Activated CD4-positive, alpha-beta T cell treated with anti-CD3 and anti-CD28 coated beads for 1 hour (primary cell): ENCODE measurements at places on chromosomes 7 and 10.

GRCh38 chr7:121030308-121030707 is 41.8 kb downstream of the CPED1 start:
- no peak for DNase-seq

DNA sequence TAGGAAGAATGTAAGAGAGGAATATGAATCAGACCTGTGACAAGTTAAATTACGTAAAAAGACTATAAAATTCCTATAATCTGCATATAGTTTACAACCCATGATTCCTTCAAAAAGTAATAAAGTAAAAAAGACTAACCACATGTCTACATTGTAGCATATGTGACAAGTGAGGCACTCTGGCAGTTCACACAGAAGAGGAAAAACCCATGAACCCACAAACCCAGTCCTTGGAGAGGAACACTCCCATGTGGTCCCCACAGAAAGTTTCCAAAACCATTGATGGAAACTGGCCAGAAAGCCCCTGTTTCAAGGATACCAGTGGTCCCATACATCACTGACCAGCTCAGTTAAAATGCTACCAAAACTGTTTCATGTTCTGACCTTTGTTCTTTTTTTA is 15.7 kb downstream of the KDM7A start:
- no peak for DNase-seq

DNA sequence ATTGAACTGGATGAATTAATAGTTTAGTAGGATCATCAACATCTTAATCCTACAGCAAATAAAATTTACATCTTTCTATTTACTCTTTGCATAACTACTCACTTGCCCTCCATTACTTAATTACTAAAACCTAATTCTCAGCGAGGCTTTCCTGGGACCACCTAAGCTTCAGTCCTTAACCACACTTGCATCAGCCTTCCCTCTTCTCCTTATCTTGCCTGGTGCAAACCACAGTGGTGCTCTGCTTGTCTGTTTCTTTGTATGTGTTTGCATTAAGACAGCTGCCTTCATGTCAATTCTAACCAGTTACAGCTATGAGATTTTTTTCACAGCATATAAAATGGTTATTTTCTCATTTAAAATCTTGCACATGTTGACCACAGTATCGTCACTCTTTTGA is 72.6 kb upstream of the ZNF92 start:
- no peak for DNase-seq

DNA sequence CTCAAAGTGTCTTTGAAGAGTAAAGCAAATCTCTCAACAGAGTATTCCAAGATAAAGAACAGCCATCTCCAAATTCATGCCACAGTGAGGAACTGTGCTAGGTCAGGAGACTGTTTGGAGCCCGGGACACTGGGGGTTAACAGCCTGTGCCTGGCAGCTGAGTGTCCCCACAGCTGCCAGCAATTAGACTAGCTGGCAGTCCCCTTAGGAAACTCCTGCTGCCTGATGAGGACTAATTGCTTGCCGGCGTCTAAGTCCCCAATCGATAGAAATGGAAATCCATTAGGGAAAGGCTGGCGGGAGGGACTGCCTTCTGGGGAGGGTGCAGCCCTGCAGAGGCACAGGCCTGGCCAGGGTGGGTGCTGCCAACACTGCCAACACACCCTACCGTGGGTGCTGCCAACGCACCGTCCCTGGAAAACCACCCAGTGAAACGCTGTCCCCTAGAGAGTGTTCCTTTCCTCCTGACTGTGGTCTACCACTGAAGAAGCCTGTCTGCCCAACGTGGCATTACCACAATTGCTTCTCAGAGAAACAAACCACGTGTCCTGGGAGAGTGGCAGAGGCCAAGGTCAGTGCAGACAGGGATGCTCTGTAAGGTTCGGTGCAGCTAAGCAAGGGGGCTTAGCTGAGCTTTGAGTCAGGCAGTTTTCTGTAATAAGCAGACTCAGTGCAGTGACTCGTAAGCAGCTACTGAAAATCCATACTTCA is 60.8 kb downstream of the XRCC2 start:
- no peak for DNase-seq

GRCh38 chr10:18886102-18886501 is 162.5 kb upstream of the MALRD1 start:
- DNase-seq = no peak

GRCh38 chr10:64041989-64042490 is 520.8 kb downstream of the REEP3 start:
- no peak for DNase-seq

DNA sequence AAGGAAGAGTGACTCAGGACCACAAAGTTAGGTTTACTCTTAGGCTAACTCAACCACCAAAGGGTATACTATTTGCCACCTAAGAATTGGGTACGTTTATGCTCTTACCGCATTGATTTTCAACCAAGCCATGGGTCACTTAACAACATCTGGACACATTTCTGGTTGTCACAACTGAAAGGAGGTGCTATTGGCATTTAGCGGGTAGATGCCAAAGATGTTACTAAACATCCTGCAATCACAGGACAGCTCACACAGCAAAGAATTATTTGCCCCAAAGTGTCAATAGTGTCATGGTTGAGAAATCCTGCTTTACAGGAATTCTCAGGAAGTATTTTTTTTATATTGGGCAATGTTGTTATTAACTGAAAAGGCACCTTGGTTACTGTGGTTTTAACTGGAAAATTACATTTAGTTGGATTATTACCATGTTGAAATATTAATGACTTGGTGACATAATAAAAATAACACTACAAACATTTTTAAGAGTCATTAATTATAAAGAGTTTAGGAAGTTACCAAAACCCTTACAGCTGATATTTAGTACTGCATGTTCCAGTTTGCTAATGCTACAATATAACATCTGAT is 185.0 kb upstream of the TMEM196 start:
- no peak for DNase-seq

- no peak for DNase-seq
Observed at GRCh38 chr7:132390705-132391104, 185.6 kb downstream of the PLXNA4 start.

DNA sequence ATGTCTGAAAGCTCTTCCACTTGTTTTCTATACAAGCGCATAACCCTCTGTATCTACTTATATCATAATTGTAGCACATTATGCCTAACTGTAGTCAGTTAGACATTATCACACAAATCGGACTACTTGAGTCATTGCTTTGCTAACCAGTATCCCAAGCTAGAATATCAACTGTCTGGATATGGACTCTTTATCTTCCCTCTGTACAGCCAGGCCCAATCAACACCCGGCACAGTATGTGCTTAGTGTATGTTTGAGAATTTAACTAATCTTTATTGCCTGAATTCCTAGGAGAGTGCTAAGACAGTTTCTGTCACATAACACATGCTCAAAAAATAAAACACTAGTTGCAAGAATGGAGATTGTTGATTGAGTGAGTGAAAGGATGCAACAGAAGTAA is 211.2 kb downstream of the ARL4A start:
- no peak for DNase-seq

DNA sequence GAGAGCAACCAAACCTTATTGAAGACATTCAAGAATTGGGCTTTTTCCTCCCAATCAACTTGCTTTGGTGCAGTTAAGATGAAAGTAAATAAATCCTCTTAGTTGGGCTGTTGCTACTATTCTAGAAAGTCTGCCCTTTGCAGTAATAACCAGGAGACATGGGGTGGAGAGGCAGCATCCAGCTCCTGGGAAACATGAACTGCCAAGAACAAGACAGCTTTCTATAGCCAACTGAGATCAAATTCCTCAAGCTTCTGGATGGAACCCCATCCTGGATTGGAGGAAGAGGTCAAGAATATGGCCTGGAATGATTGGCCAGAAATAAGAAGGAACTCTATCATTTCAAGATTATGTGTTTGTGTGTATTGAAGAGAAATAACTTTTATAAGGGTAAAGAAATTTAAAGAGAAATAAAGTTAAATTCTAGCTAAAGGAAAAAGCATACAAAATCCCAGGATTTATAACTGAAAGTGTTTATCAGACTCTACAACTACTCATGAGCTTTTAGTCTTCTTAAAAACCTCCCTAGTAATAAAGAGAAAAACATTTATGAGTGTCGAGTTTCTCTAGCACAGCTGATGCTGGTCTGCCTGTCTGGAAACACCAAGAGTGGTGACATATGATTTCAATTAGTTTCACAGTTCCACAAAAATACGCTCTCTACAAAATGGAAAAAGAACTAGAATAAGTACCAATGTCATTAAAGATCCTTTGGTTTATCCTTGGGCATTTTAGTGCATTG is 70.1 kb upstream of the COL1A2 start:
- DNase-seq = no peak

- no peak for DNase-seq
Observed at GRCh38 chr7:123675181-123675473, 19.5 kb downstream of the LMOD2 start.

- DNase-seq = no peak
Observed at GRCh38 chr7:147916573-147916972, 674.0 kb upstream of the C7orf33 start.

GRCh38 chr7:27143950-27144780 is 684 bp upstream of the HOXA5 start:
- DNase-seq = no peak

- DNase-seq = no peak
Observed at GRCh38 chr7:155950898-155951553, 138.8 kb upstream of the SHH start.

DNA sequence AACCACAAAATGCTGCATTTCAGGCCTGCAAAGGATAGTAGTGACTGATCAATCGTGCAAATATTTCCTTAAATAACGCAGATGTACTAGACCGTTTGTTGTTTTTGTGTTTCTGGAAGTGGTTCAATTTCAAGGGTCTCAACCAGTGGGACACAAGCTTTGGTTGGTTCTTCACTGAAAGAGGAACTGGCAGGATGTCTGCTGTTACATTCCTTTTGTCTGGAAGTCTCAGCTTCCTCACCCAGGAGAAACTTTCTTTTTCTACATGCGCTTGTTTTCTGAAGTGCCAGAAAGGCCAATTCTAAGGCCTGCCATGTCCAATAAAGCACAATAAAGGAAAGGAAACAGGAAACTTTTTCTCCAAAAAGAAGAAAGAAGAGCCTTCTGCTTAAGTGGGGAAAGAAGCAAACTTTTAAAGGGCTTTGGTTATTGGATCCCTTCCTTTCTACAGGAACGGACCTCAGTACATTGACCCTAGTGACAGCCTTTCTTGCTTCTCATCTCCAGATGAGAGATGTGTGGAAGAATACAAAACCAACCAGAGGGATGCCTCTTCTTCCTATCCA is 4.1 kb downstream of the DKK1 start:
- DNase-seq = no peak

DNA sequence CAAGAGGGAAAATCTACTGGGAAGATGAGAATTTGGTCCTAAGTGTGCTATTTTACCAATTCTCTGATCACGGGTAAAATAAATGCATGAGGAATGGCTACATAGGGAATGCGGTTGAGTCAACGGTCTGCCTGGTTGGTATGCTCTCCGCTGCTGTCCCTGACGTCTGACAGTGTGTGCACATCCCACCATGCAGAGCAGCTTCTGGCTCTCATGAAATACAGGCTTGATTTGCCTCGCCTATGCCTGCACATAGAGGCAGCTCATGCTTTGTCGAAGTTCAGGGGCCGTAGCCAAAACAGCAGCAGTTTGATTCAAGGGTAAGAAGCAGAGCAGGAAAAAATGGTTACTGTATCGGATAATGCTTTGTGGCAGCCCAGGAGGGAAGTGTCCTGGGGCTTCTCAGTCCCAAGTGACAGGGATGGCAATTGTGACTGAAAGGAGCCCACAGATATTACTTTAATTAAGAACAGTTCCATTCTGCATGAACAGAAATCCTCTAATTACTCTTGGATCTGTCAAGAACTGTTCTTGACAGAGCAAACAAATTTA is 268.4 kb upstream of the SLC26A5 start:
- no peak for DNase-seq

- no peak for DNase-seq
Observed at GRCh38 chr7:12619461-12620069, 49.0 kb downstream of the SCIN start.

DNA sequence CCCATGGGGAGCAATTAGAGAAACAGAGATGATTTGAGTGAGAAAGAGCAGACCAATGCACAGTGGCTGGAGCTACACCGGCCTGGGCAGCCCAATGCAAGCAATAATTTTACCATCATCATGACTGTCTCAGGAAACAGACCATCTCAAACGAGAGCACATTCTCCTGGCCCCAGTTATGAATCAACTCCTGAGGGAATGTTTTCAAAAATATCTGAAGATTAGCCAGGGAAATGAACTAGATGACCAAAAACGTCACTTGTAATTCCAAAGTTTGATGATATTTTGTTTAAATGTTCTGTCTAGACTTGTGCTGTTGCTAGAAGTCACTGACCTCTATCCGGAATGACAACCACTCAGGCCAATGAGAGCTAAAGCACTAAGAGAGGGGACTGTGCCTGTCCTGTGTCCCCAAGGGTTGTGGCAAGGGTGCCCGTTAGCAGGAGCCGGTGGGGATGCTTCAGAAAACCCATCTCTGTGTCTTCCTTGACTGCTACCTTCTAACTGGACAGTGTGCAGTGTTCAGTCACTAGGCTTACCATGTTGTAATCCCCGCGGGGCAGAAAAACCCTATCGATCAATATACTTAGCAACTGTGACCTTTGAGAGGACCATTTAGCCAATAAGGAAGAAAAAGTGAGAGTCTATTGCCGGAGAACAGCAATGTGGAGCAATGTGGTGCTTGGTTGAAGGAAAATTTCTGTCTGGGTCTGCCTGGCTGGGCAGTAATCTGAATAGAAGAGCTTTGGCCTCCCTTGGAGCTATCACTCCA is 202.4 kb downstream of the ADAM12 start:
- no peak for DNase-seq

- no peak for DNase-seq
Observed at GRCh38 chr7:39744620-39745019, 121.2 kb downstream of the RALA start.

GRCh38 chr10:124557648-124558338 is 96.2 kb downstream of the LHPP start:
- no peak for DNase-seq

GRCh38 chr7:143417734-143418383 is 9.2 kb upstream of the EPHA1 start:
- DNase-seq = no peak

DNA sequence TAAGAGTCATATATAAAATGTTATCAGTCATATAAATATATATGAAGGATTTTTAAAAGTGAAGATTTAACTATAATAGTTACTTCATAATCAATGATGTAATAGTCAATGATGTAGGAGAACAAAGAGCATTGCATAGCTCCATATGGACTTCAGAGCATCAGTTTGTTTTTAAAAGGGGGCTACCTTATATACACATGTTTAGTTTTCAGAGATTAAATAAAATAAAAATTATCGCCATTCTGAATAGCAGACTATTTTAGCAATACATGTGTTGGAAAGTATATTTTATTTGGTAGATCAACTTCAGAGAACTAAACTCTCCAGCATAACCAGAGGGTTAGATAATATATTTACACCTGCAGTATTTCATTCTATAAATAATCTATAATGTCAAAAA is 29.1 kb upstream of the EPC1 start:
- DNase-seq = no peak

DNA sequence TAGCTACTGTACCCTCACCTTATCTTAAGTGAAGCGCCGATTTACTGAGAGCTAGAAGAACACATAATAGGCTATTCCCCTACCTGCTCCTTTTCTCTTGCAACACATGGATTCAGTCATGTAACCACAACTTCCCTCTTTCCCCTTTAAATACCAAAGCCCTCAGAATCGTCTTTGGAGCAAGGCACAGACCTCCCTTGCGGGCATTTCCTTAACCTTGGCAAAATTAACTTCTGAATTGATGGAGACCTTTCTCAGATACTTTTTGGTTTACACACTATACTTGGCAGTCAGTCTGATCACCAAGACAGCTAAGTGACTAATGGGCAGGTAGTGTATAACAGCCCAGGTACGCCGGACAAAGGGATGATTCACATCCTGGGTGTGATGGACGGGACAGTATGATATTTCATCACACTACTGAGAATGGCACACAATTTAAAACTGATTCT is 72.7 kb upstream of the SEC61G start:
- DNase-seq = no peak
